T follicular helper cell (primary cell): ENCODE measurements at places on chromosomes 5 and 9.

DNA sequence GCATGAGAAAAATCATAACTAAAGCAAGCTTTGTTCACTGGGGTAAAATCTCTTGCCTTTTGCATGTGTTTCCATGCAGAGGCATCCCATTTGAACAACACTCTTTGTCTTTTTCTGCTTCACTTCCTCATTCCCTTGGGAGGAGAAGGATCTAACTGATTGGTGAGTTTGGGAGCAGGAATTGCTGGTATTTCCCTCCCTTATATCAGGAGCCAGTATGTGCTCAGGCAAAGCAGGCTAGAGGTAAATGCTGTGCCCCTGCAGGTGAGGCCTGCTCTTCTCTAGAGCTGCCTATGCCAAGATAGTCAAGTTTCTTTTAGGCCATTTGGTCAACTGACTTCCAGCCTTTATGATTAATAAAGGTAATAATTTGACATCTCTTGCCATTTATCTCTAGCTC lies 179.9 kb downstream of the COX7C start:
- DNase-seq: no peak

DNA sequence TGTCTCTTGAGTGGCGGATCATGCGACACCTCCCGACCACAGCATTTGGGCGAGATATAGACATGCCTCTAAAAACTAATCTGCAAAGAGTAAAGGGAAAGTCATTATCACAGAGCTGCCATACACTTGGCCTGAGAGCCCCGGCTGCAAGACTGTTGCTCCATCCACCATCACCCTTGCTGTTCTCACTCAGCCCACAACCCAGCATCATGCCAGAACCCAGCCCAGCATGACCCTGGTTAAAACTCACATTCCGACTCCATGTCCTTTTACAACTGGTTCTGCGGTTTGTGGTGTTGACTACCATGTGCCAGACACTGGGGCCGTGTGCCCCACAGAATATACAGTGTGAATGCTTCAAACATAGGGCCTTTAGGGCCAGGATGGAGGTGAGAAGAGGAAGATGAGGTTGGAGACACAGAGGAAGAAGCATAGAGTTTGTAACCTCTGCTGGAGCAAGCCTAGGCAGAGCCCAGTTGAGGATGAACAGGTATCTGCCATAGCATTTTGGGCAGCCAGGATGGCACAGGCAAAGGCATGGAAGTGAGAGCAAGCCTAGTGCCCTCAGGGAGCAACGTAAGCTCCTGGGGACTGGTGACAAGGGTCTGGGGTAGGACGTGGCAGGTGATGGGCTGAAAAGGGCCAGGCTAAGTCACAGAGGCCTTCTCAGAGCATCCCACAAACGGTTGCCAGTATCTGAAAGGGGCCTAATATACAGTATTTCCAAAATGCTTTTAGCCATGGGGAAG lies 37.5 kb upstream of the SMU1 start:
- DNase-seq: no peak

GRCh38 chr9:36935768-36936497 lies 98.1 kb downstream of the PAX5 start:
- no peak for DNase-seq

- no peak for DNase-seq
Observed at GRCh38 chr9:135422341-135422944, 57.1 kb upstream of the PPP1R26 start.

GRCh38 chr9:33158843-33159776 lies 8.0 kb downstream of the B4GALT1 start:
- no peak for DNase-seq

DNA sequence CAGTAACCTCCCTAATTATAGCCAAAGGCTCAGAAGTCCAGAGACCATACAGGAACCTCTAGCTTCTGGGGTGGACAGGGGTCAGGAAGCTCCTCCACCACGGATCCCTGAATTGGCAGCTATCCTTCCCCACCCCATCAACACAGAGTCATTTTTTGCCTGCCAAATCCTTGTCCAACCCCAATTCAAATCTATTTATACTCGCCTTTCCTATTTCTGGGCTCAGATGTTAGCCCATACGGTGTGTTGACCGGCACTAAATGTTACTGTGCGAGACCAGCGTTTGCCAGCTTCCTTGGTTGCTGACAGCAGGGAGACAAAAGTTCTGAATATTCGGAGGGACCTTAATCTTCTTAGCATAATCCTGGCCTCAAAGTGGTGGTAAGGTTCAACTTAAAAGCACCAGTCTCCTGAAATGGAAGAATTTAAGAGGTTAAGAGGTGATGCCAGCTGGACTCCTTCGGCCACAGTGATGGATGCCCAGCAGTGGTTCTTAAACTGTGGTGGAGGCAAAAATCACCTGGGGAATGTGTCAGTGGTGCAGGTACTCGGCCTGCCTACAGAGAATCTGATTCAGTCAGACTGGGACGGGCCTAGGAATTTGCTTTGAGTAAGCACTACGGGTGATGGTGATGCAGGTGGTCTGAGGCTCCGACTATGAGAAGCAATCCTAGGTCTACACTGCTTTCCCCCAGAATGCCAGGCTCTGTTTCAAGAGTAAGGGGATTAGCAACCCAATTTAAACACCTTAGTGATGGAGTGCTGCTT lies 204.8 kb upstream of the MEF2C start:
- no peak for DNase-seq

DNA sequence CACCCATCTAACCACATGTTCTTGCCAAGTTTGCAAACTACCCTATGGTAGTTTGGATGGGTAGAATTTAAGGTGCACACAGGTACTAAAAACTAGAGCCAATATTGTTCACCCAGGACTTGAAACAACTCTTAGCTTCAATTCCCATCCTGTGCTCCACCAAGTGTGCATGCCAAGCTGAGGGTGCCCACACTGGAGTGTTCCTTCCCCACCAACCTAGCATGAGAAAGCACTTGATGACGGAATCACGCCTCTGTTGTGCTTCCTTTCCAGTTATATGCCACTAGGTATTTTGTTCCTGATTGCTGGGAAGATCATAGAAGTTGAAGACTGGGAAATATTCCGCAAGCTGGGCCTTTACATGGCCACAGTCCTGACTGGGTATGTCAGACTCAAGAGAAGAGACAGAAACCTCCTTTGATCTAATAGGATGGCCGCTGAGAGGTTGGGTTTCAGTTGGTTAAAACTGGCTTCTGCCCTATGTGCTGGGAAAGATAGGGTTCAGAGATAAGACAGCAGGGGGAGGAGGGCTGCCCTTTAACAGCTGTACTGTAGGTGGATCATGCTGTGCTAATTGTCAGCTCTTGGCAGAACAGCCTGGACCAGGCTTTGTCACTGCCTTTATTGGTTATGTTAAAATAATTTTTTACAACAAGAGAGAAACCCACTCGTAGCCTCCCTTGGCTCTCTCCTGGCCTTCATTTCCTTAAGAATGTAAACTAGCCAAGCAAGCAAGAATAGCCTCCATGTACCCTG lies 83.5 kb downstream of the SLC1A1 start:
- no peak for DNase-seq

- DNase-seq: no peak
Observed at GRCh38 chr5:88770276-88771257, 112.4 kb downstream of the MEF2C start.
